ENCODE measurements at places on chromosomes 11 and 22.

GRCh38 chr22:27892064-27892463, 27.0 kb downstream of the PITPNB start:
- DNase-seq: no peak

DNA sequence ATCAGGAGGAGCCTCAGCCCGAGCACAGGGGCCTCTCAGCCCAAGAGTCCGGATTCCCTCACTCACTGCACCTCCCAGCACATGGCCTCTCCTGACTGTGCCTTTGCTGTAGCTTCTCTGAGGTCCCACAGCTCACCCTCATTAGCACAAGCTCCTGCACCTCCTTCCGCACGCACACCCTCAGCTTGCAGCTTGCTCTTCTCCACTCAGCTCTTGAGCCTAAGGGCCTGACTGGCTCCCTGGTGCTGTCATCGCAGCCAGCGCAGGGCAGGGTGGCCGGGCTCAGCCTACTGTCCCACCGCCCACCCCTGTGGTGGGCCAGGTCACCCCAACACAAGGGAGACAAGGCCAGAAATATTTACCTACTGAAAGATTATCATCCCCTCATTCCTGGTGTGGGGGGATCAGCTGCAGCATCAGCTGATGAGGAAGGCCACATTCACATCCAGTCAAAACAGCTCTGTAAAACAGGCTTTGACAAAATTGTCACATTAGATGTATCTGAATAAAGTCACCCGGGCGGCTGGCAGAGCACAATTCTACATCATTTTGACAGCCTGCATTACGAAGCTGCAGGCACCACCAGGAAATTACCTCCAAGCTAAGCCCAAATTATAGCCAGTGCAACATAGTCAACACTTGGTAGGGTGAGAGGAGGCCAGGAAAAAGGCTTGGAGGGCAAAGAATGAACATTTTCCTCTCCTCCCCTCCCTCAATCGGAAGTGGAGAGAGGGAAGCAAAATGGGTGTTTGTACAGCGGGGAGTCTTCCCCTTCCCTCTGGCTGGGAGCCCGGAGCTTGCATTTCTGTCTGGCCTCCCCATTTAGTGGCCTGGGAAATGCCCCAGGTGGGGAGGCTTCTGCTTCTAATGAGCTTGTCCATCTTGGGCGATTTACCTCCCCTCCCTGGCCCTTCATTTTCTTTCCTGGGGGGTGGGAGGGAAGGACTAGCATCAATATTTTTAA, 29.5 kb upstream of the IGSF9B start:
- DNase-seq: no peak

- DNase-seq: no peak
Observed at GRCh38 chr11:47056261-47056915, 119.8 kb downstream of the CSTPP1 start.

GRCh38 chr11:81895258-81895657, 838.4 kb downstream of the FAM181B start:
- no peak for DNase-seq

- DNase-seq: no peak
Observed at GRCh38 chr11:121654843-121655536, 202.2 kb upstream of the SORL1-AS1 start.

- DNase-seq: no peak
Observed at GRCh38 chr22:39463931-39464390, 7.1 kb downstream of the MGAT3 start.

GRCh38 chr11:9004183-9004926, 554 bp upstream of the NRIP3 start:
- DNase-seq: no peak

DNA sequence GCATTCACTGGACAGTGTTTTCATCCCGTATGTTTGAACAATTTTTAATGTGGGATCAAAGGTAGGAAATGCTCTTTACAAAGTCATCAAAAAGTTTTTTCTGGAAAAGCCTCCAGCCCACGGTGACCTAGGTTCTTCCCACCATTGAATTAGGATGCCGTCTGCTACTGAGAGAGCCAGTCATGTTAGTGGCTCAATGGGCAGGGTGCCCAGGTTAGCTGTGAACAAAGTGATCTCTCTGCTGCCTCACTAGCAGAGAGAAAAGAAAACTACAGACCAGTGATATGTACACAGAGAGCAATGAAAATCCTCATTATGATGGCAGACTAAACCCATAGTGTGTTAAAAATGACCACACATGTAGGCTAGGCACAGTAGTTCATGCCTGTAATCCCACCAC, 32.4 kb downstream of the KCNQ1 start:
- no peak for DNase-seq

DNA sequence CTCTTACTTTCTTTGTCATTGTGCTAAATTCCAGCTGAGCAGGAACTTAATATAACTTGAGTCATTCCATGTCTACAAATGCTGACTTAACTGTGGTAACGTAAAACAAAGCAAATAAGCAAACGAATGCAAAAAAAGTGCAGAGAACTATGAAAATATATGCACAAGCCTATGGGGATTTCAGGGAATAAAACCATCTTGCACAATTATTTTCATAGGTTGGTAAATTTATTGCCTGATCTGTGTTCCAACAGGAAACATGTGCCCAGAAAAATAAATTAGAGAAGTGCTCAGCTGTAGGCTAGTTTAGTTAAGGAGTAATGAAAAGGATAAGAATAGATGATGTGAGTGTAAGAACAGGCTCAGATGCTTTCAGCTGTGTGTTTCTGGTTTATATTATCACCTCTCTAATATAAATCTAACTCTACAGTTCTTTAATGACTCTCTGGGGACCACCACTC, 1169.3 kb downstream of the LRRC4C start:
- no peak for DNase-seq

DNA sequence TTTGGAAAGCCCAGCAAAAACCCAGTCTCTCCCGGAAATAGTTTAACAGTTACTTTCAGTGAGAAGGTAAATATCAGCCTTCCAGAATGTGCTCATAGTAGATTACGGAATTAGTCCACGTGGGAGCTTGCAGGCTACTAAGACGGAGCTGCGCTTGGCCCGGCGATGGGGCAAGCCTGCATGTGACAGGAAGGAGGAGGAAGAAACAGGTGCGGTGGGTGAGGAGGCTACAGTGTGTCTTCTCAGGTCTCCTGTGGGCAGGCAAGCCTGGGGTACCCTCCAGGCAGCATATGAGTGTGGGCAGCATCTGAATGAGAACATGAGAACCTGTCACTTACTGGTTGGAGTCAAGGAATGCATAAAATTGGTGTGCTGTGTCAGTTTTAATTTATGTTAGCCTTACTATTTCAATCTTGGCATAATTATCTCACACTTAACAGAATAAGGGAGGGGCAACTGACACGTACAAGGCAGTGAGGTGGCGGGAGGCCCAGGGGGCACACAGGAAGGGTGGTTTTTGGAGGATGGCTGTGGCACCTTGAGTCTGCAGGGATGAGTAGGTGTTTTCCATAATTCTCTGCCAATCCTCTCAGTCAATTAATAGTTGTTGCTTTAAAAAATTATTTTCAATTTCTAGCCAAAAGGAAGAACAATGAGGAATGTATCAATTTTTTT, 35.7 kb downstream of the CLMP start:
- DNase-seq: no peak

GRCh38 chr11:790721-791564, 1.1 kb upstream of the CEND1 start:
- no peak for DNase-seq

GRCh38 chr11:127789927-127790326, 789.4 kb upstream of the KIRREL3 start:
- DNase-seq: no peak

- DNase-seq: no peak
Observed at GRCh38 chr11:115693002-115693401, 188.8 kb upstream of the CADM1 start.
